ENCODE measurements at places on chromosomes 3 and 15.

DNA sequence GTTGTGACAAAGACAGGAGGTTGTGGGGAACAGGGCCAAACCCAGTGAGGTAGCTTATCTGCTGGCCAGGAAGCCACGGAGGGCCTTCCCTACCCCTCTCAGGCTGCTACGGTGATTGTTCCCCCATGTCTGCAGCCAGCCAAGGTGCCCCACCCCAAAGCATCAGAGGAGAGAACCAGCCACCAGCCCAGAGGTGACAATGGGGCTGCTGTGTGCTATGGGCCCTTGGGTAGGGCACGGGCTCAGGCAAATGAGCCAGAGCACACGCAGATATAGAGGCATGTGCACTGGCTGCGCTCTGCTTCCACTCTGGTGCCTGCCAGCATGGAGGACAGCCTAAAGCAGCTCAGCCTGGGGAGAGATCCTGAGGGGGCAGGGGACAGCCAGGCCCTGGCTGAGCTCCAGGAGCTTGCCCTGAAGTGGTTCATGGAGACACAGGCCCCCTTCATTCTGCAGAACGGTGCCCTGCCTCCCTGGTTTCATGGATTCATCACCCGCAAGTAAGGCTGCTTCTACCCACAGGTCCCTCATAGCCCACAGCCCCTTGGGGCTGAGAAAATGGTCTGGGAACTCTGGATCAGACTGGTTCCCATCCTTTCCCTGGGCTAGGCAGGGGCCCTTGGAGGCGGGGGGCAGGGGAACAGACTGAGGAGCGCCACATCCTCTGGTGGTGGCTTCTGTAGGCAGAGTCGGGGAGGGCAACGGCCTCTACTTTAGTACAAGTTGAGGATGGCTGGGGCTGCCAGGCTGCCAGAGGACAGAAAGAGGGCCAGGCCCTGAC, at the start of gene SH2D7:
TSS of gene SH2D7 (plus strand) at position 301 of the 781 bp plus-strand sequence. CDS start at position 325, 24 bp downstream.
- DNase-seq: no peak

- no peak for DNase-seq
Measured at GRCh38 chr3:124768812-124769211, 38.6 kb downstream of the UMPS start.

GRCh38 chr3:128236657-128237056, 83.4 kb downstream of the EEFSEC start:
- DNase-seq: no peak

DNA sequence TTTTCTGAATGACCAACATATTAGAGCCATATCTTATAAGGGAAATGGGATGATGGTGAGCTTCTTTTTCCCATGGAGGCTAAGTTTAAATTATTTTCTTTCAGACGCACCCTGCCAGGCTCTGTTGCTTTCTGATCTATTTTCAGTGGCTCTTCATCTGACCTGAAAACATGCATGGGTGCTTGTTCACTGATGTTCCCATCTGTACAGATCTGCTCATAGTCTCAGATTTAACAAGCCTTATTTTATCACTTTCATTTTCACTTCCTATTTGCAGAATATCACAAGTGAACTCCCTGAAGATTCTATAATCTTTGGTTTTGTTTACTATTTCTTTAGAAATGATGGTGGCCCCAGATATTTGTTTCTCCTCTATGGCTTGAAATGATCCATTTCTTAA, 31.1 kb upstream of the SUCLG2 start:
- no peak for DNase-seq

DNA sequence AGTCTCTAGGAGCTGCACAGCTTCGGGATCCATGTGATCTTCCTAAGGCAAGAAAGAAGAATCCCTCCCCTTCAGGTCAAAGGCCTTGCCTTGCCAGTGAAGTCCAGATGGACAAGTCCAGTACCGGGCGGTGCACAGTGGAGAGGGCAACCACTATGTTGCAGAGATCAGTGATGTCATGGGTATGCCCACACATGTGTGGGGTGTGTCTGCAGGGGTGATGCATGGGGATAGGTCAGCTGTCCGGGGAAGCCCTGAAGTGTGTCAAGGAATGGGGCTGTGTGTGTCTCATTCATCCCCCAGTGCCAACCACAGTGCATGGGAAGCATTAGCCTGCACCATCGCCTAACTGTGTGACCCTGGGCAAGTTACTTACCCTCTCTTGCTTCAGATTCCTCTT, 66.5 kb downstream of the TLE3 start:
- DNase-seq: no peak

DNA sequence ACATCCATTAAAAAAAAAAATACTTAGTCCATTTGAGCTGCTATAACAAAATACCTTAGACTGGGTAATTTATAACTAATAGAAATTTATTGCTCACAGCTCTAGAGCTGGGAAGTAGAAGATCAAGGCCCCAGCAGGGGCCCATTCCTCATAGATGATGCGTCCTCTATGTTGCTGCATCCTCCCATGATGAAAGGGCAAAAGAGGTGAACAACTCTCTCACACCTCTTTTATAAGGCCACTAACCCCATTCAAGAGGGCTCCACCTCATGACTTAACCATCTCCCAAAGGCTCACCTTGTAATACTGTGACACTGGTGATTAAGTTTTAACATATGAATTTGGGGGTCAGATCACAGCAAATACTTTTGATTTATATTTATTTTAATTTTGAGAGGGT, 3.0 kb upstream of the TLNRD1 start:
- DNase-seq: no peak

GRCh38 chr15:48250640-48251076, 44.6 kb downstream of the SLC12A1 start:
- no peak for DNase-seq

GRCh38 chr15:36950371-36950770, 150.0 kb downstream of the MEIS2 start:
- DNase-seq: no peak

GRCh38 chr15:90563463-90563862, 33.7 kb downstream of the CRTC3 start:
- DNase-seq: no peak

DNA sequence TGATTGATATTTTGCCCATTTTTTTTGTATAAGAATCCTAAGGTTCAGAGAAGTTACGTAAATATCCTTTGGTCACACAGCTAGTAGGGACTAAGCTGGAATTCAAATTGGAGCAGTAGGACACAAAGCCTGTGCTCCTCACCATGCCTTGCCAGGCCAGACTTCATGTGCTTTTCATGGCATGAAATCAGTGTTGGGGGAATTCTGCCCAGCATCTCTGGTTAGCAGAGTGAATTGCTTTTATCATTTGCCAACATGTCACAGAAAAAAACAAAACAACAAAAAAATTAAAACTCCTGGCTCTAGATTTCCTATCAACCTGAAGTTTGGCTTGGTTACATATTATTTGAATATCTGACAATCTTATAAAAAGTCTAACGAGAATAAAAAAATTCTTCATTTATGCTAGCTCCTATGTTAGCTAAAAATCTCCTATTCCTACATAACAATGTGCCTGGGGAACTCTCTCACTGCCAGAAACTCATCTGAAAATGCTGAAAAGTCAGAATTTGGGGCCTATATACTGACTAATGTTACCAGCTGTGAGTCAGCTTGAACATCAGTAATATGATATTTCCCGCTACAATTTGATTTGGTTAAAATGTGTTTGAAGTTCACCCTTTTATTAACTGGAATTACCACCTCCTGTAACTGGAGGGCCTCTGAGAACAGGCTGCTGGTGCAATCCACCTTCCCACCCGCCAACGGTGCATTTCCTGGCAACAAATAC, 141.7 kb downstream of the TIGIT start:
- no peak for DNase-seq

DNA sequence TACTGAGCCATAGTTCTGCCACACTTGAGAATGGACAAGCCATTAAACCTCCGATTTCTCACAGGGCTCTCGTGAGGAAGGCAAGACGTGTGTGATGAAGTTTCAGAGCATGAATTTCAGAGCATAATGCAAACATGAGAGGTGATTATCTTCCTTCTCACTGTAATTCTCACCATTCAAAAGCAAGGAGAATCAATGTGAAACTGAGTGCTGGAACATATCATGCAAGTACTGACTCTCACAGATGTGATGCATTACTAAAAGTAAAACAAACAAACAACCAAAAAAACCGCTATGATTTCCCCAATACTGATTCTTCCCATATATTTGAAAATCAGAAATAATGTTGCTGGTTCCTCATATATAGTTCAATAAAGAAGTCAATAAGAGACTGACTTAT, 23.7 kb downstream of the P3H2 start:
- DNase-seq: no peak

- DNase-seq: no peak
Measured at GRCh38 chr3:197222937-197223370, 75.5 kb downstream of the DLG1 start.

- no peak for DNase-seq
Measured at GRCh38 chr3:85254738-85255137, 295.9 kb downstream of the CADM2 start.

- no peak for DNase-seq
Measured at GRCh38 chr3:170056710-170057454, 19.1 kb downstream of the GPR160 start.

GRCh38 chr3:50133283-50133615, 21.9 kb upstream of the SEMA3F start:
- no peak for DNase-seq

DNA sequence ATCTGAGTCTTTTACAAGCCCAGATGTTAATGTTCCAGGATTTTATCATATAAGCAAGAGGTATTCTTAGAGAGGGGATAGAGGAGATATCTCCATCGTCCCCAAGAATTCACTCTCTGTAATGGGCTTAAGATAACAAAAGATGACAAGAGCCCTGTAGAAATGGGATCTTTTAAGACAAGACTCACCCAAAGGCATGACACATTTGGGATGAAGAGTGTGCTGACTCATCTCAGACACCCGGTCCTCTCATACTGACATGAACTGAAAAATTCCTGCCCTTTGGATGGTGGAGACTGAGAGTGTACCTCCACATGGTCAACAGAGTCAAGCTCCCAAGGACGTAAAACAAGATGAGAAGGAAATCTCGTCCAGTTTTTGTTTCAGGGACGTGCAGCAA, 11.0 kb downstream of the LEKR1 start:
- no peak for DNase-seq

DNA sequence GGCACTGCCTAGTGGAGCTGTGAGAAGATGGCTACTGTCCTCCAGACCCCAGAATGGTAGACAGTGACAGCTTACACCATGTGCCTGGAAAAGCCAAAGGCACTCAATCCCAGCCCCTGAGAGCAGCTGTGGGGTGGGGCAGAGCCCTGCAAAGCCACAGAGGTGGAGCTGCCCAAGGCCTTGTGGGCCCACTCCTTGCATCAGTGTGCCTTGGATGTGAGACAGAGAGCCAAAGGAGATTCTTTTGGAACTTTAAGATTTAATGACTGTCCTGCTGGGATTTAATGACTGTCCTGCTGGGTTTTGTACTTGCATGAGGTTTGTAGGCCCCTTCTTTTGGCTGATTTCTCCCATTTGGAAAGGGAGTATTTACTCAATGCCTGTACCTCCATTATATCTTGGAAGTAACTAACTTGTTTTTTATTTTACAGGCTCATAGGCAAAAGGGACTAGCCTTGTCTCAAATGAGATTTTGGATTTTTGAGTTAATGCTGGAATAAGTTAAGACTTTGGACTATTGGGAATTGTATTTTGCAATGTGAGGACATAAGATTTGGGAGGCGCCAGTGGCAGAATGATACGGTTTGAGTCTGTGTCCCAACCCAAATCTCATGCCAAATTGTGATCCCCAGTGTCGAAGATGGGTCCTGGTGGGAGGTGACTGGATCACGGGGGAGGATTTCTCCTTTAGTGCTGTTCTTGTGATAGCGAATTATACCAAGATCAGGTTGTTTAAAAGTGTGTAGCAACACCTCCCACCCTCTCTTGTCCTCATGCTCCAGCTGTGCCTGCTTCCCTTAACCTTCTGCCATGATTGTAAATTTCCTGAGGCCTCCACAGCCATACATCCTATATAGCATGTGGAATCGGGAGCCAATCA, 80.4 kb downstream of the MYO5A start:
- DNase-seq: no peak

- no peak for DNase-seq
Measured at GRCh38 chr3:45486136-45486535, 97.8 kb downstream of the LARS2 start.

DNA sequence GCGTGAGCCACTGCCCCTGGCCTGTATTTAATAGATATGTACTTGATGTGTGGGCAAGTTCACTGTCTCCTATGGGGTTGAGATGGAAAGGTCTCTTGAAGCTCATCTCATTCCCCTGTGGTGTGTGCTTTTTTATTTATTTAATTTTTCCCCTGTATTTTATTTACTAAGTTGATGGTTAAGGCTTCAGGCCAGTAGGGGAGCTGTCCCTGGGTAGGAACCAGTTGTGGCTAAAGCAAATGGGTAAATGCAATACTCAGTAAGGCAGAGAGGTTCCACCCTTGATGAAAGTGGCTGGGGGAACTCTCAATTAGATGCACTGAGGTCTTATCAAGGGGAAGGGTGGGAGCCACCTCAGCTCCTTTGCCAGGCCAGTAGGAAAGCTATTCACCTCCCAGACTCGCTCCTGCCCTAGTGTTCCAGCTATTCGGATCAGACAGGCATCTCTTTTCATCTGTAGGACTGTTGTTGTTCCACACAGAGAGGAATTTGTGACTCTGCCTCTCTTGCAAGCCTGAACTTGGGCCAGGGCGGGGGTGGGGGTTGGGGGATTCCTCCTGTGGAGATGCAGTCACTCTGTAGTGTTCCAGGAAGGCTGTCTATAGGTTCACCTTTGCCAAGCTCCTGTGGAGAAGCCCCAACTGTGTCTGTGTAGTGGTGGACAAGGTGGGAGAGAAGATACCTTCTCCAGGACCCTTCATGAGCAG, 26.1 kb downstream of the PCCB start:
- DNase-seq: no peak

GRCh38 chr3:57764794-57765193, 8.7 kb downstream of the SLMAP start:
- no peak for DNase-seq

DNA sequence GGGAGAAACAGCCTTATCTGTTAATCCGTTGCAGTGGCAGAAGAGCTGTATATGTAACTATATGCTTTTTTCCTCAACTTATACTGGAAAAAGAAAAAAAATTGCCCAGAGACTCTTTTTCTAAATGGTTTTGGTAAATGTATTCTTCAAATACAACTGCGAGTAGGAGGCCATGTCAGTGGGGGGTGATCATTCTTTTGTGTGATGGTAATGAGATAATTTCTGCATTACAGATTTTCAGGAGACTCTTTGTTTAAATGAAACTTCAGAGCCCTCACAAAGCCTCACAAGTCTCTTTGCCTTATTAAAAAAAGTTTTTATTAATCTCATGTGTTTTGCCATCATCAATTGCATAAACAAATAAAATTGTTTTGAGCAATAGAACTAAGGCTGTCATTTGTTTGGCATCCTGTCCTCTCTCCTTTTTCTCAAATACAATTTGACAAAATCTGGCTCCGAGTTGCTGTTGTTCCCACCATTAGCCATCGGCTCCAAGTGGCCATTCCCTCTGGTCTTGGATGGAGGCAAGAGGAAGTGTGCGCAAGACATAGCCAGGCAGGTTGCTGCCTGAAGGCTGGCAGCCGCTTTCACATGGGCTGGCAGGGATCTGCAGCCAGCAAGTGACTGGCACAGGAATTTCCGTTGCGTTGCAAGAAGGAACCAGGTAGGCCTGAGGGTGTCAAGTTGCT, 116.7 kb downstream of the FNDC3B start:
- no peak for DNase-seq

GRCh38 chr3:64150623-64151207, 74.6 kb downstream of the PRICKLE2 start:
- no peak for DNase-seq

- no peak for DNase-seq
Measured at GRCh38 chr15:58771621-58772250, 634 bp downstream of the MINDY2 start.

- DNase-seq: no peak
Measured at GRCh38 chr15:80581976-80582375, 113.1 kb upstream of the ABHD17C start.

All from activated CD4-positive, alpha-beta T cell treated with anti-CD3 and anti-CD28 coated beads for 4 hours (primary cell).